ENCODE measurements at places on chromosomes 5 and 9. TPM values are rescaled to one million over a fixed set of nuclear protein-coding genes. Genes with fewer than 3 reads are reported as not detected.

- no peak overlapping the region for H3K4me3 ChIP-seq
- H3K27me3 ChIP-seq: peaks cover 22% of the 10 kb centered on the region
- no peaks in the 10 kb centered on the region for H3K36me3 ChIP-seq
- no peak overlapping the region for H3K27ac ChIP-seq
Observed at GRCh38 chr9:123975871-123976270, 35.7 kb upstream of the LHX2 start.

DMRTA1 gene
- total RNA-seq: 0.21 TPM

- H3K4me3 ChIP-seq: no peak overlapping the region
- H3K27ac ChIP-seq: no peak overlapping the region
- no peak for DNase-seq
- no peaks in the 10 kb centered on the region for H3K36me3 ChIP-seq
- H3K27me3 ChIP-seq: peaks cover 5% of the 10 kb centered on the region
- H3K4me1 ChIP-seq: no peaks in the 10 kb centered on the region
Observed at GRCh38 chr9:3205421-3206095, 320.2 kb downstream of the RFX3 start.

GRCh38 chr9:21812946-21813568 is 10.6 kb downstream of the MTAP start:
- DNase-seq: peak; percentile 60
- H3K4me3 ChIP-seq: peak overlapping the region; percentile 28
- peaks cover 7% of the 10 kb centered on the region for H3K36me3 ChIP-seq

DNA sequence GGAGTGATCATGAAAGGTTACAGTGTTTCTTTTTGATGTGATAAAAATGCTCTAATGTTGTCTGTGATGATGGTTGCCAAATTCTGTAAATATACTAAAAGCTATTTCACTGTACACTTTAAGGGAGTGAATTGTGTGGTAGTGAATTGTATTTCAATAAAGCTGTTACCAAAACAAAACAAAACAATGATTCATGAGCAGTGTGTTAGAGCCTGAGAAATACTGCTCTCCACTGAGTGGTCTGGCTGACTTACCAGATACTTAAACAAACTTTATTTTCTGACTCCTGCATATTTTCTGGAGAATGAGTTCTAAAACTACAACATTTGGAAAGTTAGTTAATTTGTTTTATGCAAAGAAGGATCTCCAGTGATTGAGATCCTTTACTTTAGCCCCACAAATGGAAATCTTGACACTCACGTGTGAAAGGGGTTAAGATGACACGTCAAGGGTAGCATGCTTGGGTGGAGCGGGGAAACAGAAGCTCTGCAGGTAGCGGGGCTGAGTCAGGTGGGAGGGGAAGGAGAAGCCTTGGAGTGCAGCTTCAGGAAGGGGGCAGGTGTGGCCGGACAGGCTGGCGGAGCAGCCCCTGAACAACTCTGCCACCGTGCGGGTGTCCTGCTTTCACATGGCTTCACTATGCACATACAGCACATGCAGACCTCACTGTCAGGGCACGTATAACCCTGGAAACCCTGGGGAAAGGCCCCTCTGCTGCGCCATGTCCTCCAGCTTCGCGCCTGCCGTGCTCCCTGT is 256.7 kb downstream of the IRX1 start:
- H3K27ac ChIP-seq: no peak overlapping the region
- no peaks in the 10 kb centered on the region for H3K36me3 ChIP-seq
- no peak for DNase-seq
- H3K27me3 ChIP-seq: no peaks in the 10 kb centered on the region
- H3K4me1 ChIP-seq: no peaks in the 10 kb centered on the region

OBP2B gene
- total RNA-seq: not detected

ARHGEF39 gene
- 3.1 TPM for total RNA-seq

GRCh38 chr5:31806561-31806960 is 167.6 kb downstream of the PDZD2 start:
- H3K4me3 ChIP-seq: no peak overlapping the region
- H3K27me3 ChIP-seq: peaks cover 10% of the 10 kb centered on the region
- peaks cover 2% of the 10 kb centered on the region for H3K4me1 ChIP-seq
- no peak for DNase-seq
- no peaks in the 10 kb centered on the region for H3K36me3 ChIP-seq

KIF4B gene
- total RNA-seq: not detected

DNA sequence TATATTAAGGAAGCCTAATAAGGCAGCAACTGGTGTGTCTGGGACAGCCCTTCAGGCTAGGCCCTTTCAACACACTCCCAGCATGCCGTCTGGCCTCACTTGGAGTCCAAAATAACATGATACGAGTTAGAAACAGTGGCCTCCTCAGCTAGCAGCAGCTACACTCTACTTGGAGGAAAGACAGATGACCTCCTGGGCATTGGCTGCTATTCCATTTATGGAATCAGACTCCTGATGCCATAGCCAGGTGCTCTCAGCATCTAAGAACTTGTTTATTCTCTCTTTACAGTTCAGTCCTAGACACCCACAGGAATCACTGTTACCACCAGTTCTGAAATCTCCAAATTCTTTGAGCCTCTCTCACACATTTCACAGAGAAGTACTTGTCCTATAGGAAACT is 31.8 kb downstream of the RUSC2 start:
- H3K4me3 ChIP-seq: no peak overlapping the region
- H3K27ac ChIP-seq: no peak overlapping the region

CDH9 gene
- not detected for total RNA-seq

FBP2 gene
- not detected for total RNA-seq

DNA sequence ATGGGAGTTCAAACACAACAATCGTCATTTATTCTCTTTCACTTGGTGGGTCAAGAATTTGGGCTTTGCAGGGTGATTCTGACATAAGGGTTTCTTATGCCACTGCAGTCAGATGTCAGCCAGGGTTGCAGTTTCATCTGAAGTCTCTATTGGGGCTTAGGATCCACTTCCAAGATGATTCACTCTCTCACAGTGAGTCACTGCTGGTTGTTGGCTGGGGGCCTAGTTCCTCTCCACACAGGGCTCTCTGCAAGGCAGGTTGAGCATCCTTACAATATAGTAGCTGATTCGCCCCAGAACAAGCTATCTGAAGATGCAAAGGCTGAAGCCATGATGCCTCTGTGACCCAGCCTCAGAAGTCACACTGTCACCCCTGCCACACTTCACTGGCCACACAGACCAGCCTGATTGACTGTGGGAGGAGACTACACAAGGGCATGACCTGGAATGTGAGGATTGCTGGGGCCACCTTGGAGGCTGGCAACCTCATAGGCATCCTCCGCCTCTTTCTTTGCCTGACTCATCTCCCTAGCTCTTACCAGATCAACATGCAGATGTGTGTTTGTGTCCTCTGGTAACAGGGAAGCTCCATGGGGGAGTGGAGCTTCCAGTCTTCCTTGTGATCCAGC is 4.5 kb upstream of the CARD19 start:
- H3K36me3 ChIP-seq: peaks cover 4% of the 10 kb centered on the region
- no peaks in the 10 kb centered on the region for H3K27me3 ChIP-seq
- H3K27ac ChIP-seq: peak overlapping the region; percentile 95
- peaks cover 38% of the 10 kb centered on the region for H3K4me1 ChIP-seq

FAM153A gene
- 63.9 TPM for total RNA-seq

GRCh38 chr5:174910245-174910737 is 185.9 kb downstream of the MSX2 start:
- H3K27me3 ChIP-seq: peaks cover 67% of the 10 kb centered on the region
- no peak for DNase-seq
- no peak overlapping the region for H3K27ac ChIP-seq
- H3K36me3 ChIP-seq: peaks cover 2% of the 10 kb centered on the region
- H3K4me3 ChIP-seq: no peak overlapping the region

GRCh38 chr5:91016322-91016721 is 366.8 kb downstream of the ARRDC3 start:
- no peak for DNase-seq
- no peaks in the 10 kb centered on the region for H3K4me1 ChIP-seq
- no peaks in the 10 kb centered on the region for H3K36me3 ChIP-seq
- peaks cover 20% of the 10 kb centered on the region for H3K27me3 ChIP-seq

- no peaks in the 10 kb centered on the region for H3K36me3 ChIP-seq
- H3K27ac ChIP-seq: no peak overlapping the region
- no peak for DNase-seq
- no peaks in the 10 kb centered on the region for H3K4me1 ChIP-seq
Observed at GRCh38 chr5:13317654-13318053, 626.8 kb downstream of the DNAH5 start.
